ENCODE measurements at places on chromosomes 7 and 10.
A peak's percentile ranks its signal among the peaks of the same experiment; 100 is the strongest.

- no peak for DNase-seq
These were observed 10.6 kb downstream of the CPA4 start for GRCh38 chr7:130303551-130303950.

DNA sequence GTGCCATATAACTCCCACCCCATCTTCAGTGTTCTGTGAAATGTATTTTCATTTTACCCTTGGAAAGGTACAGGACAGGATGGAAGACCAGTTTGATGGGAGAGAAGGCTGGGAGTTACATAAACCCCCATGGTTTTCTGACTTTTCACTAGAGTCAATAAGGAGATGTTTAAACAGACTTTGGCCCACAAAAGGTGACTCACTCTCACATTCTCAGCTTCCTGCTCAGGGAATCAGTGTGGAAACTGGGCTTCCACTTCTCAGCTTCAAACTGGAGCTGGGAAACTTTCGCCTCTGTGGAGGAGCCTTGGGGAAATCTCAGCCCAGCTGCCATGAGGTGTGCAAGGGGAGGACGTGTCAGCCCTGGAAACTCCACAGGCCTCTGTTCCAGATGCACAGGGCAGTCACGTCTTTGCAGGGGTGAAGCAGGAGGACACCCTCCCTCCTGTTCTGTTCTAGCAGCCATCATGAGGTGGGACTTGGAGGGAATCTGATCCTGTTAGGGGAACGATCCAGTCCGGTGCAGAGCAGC lies 560.5 kb upstream of the GALNT17 start:
- DNase-seq = no peak

GRCh38 chr7:43872406-43873110 lies 3.2 kb upstream of the MRPS24 start:
- no peak for DNase-seq

DNA sequence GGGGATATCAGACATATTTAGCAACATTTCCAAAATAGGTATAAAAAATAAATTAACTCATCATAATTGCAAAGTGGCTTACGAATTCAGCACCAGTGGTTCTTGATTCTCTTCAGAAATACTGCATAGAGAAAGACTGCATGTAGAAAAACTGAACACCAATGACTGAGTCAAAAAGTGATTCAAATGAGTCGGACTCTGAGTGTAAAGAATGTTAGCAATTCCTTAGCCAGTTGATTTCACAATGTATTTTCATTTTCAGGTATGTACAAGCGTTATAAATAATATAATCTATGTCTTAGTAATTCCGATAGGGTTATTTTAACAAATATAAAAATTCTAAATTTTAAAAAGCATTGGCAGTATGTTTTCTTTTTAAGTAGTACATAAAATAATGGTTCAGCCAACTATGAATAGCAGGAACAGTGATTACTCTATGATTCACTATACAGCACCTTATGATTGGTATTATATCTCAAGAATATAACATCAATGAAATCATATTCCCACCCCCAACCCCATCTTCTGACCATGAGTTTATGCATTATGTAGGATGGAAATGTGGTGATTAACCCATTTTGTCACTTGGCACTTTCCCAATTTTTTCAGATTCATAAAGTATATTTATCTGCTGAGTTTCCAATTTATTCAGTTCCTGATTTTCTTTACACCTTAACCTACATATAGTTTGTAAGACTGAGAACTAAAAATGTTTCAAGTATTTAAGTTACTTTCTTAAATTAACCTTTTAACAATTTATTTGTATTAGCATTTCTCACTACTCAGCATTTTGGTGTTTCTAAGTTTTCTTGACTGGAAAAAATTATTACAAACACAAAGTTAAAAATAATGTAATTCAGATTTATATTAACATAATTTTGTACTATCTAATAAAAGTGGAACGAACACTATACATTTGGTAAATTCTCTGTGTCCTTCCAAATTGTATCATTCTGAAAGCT lies 33.9 kb downstream of the DNAJC1 start:
- DNase-seq = no peak

DNA sequence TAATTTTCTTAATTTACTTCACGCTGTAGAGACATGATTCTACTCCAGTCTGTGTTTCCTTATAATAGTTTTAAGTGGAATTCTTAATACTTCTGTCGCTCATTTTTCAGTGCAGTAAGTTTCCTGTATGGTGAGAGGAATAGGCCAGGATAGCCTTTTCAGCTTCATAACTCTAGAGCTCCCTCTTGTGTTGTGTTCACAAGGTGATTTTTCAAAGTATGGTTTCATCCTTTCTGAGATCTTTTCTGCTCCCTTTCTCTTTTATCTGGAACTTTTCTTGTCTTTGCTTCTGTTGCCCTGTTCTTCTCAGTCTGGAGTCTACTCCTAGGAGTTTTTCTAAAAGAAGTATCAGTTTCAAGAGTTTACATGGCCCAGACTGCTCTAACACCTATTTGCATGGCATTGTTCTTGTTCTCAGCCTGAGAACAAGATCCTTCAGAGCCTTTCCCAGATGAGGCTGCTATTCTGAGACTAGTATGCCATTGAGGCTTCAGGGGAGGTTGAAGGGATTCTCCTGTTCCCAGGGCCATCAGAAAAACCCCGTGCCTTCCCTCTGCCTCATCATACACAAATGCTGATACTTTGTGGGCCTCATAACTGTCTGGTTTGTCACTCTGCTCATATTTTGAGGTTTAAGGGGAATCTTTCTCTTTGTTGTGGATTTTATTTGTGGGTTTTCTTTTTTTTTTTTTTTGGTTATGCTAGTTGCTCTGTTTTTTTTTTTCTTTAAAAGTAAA lies 21.8 kb downstream of the NET1 start:
- DNase-seq = no peak

GRCh38 chr10:7269988-7270387 lies 140.8 kb downstream of the SFMBT2 start:
- DNase-seq = no peak

GRCh38 chr10:101766306-101766705 lies 9.6 kb downstream of the FGF8 start:
- no peak for DNase-seq

- DNase-seq = peak; percentile 95
These were observed 12.3 kb upstream of the OGA start for GRCh38 chr10:101830322-101831168.

DNA sequence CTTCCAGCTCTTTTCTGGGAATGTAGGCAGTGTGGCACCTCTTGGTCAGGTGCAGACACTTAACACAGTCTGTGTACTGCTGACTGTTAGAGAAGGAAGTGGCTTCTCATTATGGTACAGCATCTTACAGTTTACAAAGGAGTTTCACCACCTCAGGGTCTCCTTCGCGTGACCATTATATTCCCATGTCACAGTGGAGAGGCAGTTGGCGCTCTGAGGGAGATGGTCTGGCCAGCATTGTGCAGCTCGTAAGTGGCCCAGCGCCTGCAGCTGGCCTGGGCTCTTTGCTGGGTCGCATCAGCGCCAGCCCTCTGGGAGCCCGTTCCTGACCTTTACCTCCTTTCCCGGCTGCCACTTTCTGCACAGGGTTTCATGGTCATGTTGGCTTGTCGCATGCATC lies 15.4 kb downstream of the TSPAN15 start:
- no peak for DNase-seq

- DNase-seq = no peak
These were observed 12.5 kb downstream of the GPER1 start for GRCh38 chr7:1100386-1100785.

GRCh38 chr7:103093429-103093828 lies 18.5 kb downstream of the ARMC10 start:
- DNase-seq = no peak

DNA sequence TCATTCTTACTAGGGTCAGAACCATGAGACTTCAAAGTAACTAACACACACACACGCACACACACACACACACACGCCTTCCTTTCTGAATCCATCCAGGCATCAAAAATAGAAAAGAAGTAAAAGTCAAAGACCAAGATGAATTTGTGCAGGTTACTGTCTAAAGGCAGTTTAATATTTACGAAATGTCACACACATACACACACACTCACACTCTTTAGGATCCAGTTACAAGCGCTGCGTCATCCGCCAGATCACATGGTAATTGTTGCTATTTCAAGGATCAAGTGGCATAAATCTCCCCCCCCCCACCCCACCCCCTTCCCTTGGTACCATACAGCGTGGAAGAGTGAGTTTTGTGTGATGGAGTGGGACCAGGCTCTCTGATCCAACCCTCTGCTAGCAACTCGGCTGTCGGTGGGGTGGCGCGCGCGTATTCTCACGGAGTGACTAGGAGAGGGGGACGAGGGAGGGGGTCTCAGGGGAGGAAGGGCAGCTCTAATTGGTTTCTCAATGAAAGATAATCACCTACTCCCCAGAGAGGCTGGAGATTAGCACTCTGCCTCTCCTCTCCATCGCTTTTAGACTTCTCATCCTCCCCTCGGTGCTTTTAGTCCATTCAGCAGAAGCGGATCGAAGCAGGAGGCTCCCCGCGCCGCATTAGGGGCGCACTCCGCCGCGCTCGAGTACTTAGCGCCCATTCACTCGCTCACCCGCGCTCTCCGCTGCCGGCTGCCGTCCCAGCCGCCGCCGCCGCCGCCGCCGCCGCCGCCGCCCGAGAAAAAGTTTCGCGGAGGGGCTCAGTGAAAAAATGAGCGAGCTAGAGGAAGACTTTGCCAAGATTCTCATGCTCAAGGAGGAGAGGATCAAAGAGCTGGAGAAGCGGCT lies 83.5 kb upstream of the PRKG1 start:
- no peak for DNase-seq

- DNase-seq = no peak
These were observed 3.3 kb downstream of the SEMA3A start for GRCh38 chr7:84191261-84191660.

- no peak for DNase-seq
These were observed 28.6 kb upstream of the RASGEF1A start for GRCh38 chr10:43295436-43295835.

GRCh38 chr7:91191771-91192170 lies 72.5 kb upstream of the FZD1 start:
- no peak for DNase-seq

- no peak for DNase-seq
These were observed 6.2 kb upstream of the TRIP6 start for GRCh38 chr7:100860702-100861615.

GRCh38 chr10:91073286-91073979 lies 147.0 kb upstream of the PCGF5 start:
- no peak for DNase-seq

DNA sequence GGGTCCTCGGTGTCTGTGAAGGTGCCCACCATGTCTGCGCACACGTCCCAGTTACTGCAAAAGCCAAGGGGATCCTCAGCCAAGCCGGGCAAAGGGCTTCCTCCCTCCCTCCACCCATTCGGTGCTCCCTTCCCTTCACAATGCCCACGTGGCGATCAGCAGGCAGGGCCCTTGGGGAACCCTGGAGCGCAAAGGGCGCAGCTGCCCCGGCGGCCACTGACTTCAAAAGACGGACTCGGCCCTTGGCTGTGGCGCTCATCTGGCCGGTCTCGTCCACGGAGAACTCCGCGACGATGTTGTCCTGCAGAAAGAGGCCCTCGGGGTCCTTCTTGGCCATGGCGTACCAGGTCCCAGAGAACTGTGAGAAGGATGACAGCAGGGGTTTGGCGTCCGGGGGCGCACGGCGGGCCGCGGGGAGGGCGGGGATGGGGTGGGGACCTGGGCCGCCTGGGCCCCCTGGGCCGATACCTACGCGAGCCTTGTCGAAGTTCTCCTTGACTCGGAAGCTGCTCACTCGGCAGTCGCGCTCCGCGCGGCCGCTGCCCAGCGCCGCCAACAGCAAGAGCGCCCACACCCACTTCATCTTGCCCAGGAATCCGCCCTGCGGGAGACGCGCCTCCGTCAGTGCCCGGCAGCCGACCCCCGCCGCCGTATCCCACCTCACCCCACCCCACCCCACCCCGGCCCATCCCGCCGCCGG lies 439 bp downstream of the RBP4 start:
- DNase-seq = no peak

DNA sequence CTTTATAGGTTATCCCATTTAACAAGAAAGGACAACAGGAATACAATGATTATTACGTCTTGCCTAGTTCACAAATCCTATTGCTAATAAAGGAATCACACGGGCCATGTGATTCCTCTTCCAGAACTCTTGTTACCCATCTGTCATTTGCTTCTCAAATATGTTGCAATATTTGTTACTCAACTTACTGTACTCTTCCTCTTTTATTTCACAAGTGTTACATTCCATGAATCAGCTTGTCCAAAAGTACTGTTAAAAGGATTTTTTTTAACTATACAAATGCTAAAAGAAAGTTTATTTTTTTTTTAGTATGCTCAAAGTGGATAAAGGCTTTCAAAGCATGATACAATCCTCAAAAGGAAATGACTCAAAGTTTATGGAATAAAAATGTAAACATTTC lies 3.9 kb upstream of the CD36 start:
- no peak for DNase-seq

- no peak for DNase-seq
These were observed 441.1 kb upstream of the SEMA3D start for GRCh38 chr7:85627791-85628586.

DNA sequence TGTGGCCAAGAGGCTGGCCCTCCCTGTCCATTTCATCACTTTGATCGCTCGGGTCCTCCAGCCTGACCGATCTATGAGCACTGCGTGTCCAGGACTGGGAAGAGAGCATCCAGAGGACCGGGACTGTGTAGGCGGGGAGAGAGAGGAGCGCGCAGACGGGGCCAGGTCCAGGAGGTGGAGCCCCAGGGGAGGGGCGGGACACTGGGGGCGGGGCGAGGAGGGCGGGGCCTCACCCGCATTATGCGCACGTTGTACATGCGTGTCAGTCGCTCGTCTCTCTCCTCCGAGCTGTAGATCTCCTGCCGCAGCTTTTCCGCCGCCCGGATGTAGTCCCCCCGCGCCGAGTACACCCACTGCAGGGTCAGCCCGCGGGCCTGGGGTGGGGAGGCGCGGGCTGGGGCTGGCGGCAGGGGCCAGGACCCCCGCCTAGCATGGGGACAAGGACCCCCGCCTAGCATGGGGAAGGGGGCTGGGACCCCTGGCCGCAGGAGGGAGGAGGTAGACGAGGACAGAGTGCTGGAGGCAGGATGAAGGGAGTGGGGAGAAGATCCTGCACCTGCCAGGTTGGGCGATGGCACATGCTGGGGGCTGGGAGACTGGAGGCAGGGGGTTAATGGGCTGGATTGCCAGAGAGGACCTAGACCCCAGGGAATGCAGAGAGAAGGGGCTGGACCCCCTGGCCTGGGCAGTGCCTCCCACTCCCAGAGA lies 14.3 kb downstream of the MOSPD3 start:
- peak; percentile 91 for DNase-seq

GRCh38 chr7:157676001-157676400 lies 339.2 kb downstream of the DNAJB6 start:
- no peak for DNase-seq

DNA sequence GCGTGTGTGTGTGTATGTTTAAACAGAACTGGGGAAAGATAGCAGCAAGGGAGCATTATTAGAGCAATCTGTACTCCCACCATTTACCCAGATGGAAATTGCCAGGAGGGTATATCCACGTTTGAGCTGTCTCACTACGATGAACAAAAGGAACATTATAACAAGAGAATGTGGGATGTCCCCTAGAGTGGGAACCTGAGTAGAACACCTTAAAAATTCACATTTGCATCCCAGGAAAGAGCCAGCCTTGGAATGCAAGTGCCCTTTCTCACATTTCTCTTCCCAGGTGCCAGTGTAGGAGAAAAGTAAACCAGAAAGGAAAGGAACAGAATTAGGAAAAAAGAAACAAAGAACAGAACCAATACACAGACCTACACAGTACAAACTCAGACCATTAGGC lies 95.3 kb upstream of the PTPRZ1 start:
- DNase-seq = no peak

- DNase-seq = peak; percentile 12
These were observed 28.1 kb upstream of the LRRC4 start for GRCh38 chr7:128059143-128059988.

- no peak for DNase-seq
These were observed 10.5 kb upstream of the DEPP1 start for GRCh38 chr10:44988957-44989585.

GRCh38 chr10:24240041-24240751 lies 31.3 kb downstream of the KIAA1217 start:
- DNase-seq = no peak
